ENCODE measurements at places on chromosomes 12 and 14. TPM values are rescaled to one million over a fixed set of nuclear protein-coding genes. Genes with fewer than 3 reads are reported as not detected.

The ACOT4 gene
- 4.9 TPM for total RNA-seq

The ZCCHC8 gene
- 14.9 TPM for total RNA-seq

The AICDA gene
- total RNA-seq, result not detected

The IAPP gene
- not detected for total RNA-seq

The PRMT5 gene
- total RNA-seq, result 54.8 TPM

The KLHL33 gene
- 0.35 TPM for total RNA-seq

The ACSS3 gene
- total RNA-seq, result 36.2 TPM

The MANSC1 gene
- total RNA-seq, result 15.4 TPM

The LRRC10 gene
- total RNA-seq, result not detected

The TRHDE gene
- total RNA-seq, result 14.5 TPM

The NUAK1 gene
- 54.4 TPM for total RNA-seq

The ERP29 gene
- 41.8 TPM for total RNA-seq

The SMOC1 gene
- total RNA-seq, result 0.93 TPM

DNA sequence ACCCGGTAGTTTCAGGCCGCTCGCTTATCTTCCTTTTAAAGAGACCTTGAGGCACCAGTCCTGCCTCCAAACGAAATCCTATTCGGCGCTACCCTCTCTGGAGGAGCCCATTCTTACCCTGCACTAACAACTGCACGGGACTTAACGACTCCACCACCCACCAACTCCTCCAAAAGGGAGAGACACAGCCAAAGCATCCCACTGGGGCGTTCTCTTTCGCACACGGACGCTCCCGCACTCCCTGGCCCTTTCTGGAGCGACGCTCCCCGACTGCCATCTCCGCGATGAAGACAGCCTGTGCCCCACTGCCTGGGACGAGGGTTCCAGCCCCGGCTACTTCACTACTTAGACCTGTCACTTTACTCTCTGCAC is 650 bp downstream of the GALC start:
- DNase-seq, result no peak

DNA sequence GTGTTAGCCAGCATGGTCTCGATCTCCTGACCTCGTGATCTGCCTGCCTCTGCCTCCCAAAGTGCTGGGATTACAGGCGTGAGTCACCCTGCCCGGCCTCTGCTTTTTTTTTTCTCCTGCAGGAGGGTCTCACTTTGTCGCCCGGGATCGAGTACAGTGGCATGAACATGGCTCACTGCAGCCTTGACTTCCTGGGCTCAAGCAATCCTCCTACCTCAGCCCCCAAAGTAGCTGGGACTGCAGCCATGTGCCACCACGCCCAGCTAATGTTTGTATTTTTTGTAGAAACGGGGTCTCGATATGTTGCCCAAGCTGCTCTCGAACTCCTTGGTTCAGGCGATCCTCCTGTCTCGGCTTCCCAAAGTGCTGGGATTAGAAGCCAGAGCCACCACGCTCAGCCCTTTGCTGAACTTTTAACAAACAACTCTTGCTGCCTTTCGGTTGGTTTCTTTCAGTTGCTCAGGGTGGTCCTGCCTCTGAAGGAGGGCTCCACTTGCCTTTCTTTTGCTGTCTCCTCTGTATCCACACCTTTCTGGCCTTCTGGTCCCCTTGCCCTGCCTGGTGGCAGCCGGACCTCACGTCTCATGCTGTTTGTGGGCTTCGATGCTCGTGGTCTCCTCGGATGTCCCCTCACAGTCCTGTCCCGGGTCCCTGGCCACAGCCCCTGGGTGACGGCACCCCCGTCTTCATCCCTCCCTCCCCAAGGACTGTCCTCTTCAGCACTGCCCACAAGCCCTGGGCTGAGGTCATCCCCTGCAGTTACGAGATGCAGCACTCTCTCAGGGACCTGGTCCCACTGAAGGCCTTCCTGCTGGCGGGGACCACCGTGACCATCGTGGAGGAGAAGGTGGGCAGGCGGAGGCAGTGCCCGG is 3.8 kb upstream of the B3GNT4 start:
- no peak for DNase-seq

GRCh38 chr12:66008985-66009384 is 121.6 kb downstream of the LLPH start:
- no peak for DNase-seq

DNA sequence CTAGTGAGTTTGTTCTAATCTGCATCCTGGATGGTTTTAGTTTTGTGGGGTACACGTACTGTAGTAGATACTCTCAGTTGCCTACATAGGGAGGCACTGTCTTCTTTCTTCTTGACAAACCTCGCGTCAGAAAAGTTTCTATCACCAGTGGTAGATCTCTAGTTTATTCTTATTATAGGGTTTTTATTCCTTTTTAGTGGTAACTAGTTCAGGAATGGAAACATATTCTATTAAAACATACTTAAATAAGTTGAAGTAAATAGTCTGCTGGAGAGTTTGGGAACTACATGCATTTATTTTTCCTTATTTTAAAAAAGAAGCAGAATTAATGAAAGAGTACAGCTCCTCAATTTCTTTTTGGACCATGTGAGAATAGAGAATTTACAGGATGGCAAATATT is 33.6 kb upstream of the OR9K2 start:
- DNase-seq, result no peak

- DNase-seq, result no peak
These were observed at the start of gene BCL2L14 for GRCh38 chr12:12070674-12071656. TSS of gene BCL2L14 (plus strand) at chr12:12070939. CDS start at chr12:12079306, 8,367 bp downstream.

GRCh38 chr14:62896932-62897456 is 148.3 kb downstream of the KCNH5 start:
- DNase-seq, result no peak

DNA sequence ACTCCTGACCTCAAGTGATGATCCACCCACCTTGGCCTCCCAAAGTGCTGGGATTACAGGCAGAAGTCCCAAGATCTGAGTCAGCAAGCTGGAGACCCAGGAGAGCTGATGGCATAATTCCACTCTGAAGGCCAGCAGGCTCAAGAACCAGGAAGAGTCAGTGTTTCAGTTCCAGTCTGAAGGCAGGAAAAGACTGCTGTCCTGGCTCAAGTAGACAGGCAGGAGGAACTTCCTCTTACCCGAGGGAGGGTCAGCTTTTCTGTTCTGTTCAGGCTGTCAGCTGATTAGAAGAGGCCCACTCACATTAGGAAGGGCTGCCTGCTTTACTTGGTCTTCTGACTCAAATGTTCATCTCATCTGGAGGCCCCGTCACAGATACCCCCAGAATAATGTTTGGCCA is 206.0 kb upstream of the MYL2 start:
- no peak for DNase-seq

DNA sequence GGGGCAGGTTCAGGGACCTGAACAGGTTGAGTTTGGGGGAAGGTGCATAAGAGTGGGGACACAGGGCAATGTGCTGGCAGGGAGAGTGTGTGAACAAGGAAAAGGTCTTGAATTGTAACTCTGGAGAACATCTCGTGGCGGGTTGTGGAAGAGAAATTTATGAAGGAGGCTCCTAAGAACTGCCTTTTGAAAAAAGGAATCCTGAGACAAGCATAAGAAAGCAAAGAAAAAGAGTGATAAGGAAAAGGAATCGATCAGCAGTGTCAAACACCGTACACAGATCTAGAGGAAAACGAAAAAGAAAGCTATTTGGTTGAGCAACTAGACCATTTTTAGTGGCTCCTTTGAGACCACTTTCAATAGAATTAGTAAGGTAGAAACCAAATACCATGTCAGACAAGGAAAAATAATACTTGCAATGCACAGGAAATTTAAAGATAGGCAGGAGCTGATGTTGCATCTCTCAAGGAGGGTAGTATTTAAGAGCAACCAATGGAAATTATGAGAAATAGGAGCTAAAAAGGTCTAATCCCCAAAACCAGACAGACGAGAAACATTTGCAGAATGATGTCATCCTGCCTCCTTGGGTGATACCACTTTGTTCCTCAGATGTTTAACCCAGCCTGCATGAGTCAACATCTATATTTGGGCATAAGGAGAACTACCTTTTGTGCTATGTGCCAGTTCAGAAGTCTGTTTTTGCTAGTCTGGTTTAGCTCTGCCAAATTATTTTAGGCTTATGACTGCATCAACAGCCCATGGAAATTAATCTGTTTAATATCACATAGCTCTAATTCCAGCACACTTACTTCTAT is 64.5 kb upstream of the STK38L start:
- no peak for DNase-seq

- no peak for DNase-seq
These were observed 158.9 kb upstream of the PWP1 start for GRCh38 chr12:107526555-107527180.

- DNase-seq, result no peak
These were observed 78.5 kb downstream of the DICER1 start for GRCh38 chr14:95078867-95079266.

- DNase-seq, result no peak
These were observed 18.2 kb downstream of the RTN1 start for GRCh38 chr14:59852350-59852749.

- no peak for DNase-seq
These were observed 20.2 kb downstream of the RDH12 start for GRCh38 chr14:67721875-67722274.

GRCh38 chr12:105418821-105419291 is 88.4 kb downstream of the C12orf75 start:
- no peak for DNase-seq

DNA sequence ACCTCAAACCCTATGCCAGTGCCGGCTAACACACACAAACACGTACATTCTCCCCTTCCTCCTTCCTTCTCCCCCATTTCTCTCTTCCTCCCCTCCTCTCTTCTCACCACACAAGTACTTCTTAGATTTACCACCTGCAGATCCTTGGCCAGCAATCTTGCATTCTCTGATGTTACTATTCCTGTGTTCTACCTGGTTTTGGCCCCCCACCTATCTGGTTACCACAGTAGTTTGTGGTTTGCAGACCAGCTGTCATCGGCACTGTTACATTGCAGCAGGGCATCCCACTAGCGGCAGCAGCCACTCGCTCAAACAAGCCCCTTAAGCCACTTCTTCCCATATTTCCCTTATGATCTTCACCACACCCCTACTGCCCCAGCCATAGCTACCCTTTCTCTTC is 3.9 kb downstream of the ABHD4 start:
- DNase-seq, result no peak

DNA sequence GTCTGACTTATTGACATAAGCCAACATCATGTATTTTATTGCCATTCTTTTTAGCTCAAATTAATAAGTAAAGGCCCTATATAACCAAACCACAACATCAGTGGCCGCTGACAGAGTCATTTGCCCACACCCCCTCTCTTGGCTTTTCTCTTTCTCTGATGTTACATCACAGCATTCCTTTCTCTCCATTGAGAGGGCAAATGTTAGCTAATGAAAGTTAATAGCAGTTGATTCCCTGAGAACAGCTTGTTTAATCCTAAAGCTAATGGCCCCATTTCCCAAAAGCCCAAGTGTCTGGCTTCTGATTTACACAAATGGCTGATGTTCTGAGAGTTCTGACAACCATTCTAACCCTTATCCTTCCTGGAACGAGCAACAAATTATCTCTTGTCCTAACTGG is 308.8 kb downstream of the SNAPC1 start:
- no peak for DNase-seq

DNA sequence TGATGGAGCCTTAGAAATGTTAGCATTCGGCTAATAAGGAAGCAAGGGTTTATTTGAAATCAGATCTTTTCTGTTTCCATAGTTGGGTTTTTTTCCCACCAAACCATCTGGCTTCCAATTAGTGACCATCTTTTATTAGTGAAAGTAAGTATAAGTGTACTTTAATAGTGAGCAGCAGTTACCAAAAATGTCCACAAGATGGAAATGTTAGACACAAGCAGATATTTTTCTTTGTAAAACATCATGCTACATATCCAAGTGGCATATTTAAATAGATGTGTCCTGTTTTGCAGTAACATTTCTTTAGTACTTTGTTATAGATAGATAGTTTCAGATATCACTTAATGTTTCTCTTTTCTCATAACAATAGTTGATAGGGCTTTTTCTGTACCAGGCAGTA is 28.8 kb downstream of the YEATS4 start:
- DNase-seq, result no peak

GRCh38 chr12:40209886-40210285 is 14.9 kb upstream of the LRRK2 start:
- DNase-seq, result no peak

DNA sequence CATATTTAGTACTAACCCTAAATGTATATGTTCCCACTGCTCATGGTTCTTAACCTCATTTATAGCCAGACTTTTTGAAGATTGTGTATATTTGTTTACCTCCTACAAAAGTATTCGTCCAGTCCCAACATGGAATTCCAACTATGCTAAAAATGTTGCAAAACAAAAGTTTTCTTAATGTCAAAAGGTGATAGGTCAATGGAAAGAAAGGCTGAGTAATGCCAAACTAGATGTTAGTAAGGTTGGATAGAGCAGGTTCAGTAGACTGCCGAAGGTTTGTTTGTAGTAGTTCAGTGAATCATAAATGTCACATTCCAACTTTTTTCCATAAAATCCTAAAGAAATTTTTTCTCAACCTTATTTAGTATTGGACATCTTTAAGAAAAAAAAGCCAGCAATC is 874.5 kb downstream of the FLRT2 start:
- DNase-seq, result no peak

- no peak for DNase-seq
These were observed 34.6 kb downstream of the PTPRO start for GRCh38 chr12:15356951-15357364.

- no peak for DNase-seq
These were observed 1.3 kb downstream of the CHGA start for GRCh38 chr14:92924247-92924646.
